ENCODE measurements at places on chromosomes 12 and 14.

DNA sequence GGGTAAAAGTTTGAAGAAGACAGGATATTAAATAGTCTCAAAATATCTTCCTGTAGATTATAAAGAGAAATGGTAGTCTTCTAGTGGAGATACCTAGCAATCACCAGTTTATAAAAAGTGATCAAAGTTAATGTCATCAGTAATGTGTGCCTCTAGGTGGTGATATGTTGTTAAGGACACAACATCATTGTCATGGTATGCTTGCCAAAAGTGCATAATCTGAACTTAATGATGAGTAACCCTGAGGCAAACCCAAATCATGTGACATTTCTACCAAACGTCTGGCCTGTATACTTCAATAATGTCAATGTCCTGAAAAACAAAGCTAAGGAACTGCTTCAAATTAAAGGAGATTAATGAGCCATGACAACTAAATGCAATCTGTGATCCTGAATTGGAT lies 214.7 kb downstream of the PHLDA1 start:
- DNase-seq: no peak

DNA sequence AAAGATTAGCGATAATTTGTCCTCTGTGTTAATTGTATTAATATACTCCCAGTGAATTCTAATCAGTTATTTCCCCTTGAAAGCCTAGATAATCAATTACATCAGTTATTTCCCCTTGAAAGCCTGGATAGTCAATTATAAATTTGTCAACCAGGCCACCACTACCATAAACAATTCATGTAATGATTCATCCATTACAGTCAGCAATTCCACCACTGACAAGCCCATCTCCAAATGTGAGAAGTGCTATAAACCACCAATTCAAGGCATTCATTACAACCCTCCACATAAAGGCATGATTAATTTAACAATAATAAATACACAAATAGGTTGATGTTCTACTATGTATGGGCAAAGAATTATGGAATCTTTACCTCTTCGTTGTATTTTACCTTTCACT lies 40.9 kb downstream of the INTS13 start:
- no peak for DNase-seq

DNA sequence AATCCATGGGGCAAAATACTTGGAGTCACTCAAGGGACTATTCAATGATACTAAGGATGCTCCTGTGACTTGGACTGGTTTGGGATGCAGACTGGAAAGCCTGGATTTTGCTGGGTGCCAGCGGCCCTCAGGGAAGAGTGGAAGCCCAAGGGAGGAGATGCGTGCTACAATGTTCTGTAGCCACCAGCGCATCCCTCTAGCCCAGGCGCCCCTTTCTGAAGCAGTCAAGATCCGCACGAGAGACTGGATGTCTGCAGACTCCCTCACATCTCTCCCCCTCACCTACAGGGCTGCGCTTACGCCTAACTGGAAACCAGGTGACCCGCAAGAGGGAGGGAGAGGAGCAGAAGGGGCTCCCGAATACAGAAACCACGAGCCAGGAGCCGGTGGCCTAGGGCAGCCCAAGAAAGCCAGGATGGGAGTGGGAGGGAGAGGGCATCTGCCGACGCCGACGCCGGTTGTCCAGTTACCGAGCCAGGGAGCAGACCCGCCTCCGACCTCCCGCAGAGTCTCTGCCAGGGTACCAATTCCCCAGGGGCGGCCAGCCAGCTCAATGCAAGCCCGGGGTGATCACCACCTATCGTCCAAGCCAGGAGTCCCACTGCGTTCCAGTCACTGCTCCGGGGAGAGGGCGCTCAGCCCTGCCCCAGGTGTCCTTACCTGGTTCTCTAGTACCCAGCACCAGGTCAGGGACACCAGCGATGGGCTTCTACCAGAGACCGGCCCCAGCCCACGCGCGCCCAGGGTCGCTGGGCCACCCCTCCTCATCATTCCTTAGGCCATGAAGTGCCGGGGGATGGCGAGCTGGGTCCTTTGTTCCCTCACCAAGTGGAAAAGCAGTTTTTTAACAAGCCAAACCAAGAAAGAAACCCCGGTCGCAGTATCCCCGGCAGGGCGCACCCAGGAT lies 1.2 kb downstream of the NTN4 start:
- no peak for DNase-seq

DNA sequence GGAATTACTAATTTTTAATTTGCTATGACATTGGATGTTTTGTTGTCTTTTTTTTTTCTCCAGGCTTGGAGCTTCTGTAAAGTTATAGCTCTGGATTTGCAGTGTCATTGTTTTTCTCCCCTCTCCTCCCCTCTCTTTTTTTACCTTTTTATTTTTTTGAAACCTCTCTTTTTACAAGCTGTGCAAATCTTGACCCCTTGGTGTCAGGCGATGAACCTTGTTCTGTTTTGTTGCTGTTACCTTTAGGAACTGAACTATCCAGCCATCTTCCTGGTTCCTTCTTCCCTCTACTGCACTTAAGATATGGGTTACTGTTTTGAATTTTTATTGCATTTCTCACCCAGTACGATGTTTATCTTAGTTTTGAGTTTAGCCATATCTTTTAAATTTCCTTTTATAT lies 13.7 kb downstream of the KTN1 start:
- no peak for DNase-seq

- no peak for DNase-seq
Measured at GRCh38 chr12:24246934-24247333, 297.5 kb upstream of the SOX5 start.

DNA sequence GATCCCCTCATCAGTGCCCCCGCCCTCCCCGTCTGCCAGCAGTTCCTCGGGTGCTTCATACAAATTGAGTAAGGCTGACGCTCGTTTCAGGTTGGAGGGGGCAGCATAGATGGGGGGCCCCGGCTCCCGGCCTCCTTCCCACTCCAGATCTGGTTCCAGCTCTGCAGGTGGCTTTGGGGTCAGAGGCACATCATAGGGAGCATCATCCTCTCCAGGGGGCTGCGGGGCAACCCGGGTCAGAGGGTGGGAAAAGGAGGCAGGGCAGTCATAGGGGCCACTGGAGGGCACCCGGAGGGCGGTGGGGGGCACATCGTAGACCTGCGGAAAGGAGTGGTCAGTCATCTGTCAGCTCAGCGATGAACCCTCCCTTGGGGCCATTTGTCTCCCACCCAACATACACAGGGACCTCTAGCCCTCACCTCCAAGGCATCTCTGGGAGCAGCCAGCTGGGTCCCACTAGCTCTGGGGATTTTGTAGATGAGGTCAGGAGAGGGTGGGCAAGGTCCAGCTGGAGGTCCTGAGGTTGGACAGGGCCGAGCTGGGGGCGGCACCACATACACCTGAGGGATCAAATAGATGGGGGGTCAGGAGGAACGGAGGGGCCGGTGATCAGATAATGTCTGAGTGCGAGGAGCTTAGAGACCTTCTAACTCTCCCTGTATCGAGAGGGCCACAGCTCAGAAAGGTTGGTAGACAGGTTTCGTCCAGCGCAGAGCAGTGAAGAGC lies 5.1 kb downstream of the EFS start:
- DNase-seq: no peak

GRCh38 chr14:91996948-91997371 lies 42.9 kb downstream of the TRIP11 start:
- no peak for DNase-seq

DNA sequence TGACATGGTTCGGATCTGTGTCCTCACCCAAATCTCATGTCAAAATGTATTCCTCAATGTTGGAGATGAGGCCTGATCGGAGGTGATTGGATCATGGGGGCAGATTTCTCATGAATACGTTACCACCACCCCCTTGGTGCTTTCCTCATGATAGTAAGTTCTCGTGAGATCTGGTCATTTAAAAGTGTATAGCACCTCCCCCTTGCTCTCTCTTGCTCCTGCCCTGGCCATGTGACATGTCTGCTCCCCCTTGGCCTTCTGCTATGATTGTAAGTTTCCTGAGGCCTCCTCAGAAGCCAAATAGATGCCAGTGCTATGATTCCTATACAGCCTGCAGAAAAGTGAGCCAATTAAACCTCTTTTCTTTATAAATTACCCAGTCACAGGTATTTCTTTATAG lies 7.1 kb downstream of the OR6C68 start:
- DNase-seq: no peak

GRCh38 chr12:104049278-104049902 lies 597 bp downstream of the GLT8D2 start:
- DNase-seq: no peak

- no peak for DNase-seq
Measured at GRCh38 chr14:29896354-29896821, 31.3 kb downstream of the PRKD1 start.

GRCh38 chr12:31002999-31003398 lies 70.7 kb upstream of the DDX11 start:
- no peak for DNase-seq

DNA sequence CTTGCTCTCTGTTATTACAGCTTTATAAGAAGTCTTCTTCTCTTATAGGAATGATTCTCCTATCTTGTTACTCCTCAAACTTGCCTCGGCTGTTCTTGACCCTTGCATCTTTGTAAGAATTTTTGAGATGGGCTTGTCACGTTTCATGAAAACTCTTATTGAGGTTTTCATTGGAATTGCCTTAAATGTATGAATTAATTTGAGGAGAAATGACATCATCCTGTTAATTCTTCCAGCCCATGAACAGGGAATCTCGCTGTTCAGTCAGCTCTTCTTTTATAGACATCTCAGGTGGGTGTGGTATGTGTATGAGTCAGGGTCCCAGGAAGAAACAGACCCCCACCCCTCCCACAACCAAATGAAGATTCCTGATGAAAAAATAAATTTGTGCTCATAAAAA lies 107.1 kb upstream of the MYL2 start:
- no peak for DNase-seq

GRCh38 chr14:89388853-89389252 lies 28.2 kb downstream of the FOXN3 start:
- DNase-seq: no peak

DNA sequence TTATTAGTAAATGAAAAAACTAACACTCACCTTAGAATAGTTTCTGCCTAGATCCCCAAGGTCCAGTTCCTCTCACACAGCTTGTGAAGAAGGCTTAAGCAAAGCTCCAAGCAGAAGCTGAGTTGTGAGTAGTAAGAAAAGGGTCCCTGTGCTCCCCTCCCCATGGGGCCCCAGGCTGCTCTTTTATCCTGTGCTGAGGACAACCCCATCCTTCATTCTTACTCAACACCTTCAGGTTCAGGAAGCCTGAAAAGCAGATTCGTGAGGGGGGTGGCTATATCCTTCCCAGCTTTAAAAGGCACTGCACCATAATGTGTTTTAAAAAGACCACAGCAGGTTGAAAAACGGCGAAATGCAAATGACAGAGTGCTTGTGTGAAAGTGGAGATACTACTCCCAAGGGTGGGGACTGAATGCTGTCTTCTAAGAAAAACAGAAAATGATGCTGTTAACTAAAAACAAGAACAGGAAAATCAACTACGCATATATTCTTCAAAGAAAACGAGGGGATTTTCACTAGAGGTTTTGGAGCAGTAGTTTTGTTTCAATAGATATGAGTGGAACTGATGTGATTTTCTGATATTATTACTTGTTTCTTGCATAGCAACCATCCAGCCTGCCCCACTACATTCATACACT lies 182.7 kb downstream of the KTN1 start:
- DNase-seq: no peak

DNA sequence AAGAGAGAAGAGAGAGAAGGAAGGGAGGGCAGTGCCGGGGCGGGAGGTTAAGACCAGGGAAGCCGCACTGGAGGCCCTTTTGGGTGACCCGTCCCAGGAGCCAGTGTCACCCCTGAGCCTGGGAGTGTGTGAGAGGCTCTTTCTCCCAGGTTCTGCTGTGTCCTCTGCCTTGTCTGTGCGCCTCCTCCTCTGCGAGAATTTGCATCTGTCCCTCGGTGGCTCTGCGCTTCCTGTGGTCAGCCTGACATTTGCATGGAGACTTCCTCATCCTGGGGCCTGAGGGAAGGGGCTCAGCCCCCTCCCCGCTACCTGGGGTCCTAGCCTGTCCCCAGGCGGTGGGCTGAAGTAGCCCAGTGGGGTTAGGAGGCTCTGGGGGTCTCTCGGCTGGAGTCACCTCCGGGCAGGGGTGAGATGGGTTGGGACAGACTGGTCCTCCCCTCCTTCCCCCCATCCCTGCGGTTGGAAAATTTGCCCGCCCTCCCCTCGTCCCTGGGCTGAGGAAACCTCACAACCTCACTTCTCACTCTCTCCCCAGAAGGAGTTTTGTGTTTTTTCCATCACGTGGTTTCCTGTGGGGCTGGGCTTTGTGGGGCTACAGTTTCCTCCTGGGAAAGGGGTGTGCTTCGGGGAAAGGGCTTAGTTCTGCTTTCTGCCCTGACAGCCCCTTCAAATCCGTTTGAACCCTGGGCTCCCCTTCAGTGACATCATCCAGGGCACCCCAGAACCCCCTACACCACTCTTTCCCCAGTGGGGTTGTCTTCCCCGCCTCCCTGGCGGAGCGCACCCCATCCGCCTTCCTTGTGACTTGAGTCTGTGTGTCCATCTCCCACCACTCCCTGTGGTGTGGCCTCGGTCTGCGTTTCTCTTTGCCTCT lies 2.5 kb downstream of the PTPN6 start:
- peak; percentile 88 for DNase-seq

- DNase-seq: no peak
Measured at GRCh38 chr12:42282294-42282693, 43.6 kb downstream of the ZCRB1 start.

- peak; percentile 39 for DNase-seq
Measured at GRCh38 chr12:132955094-132956010, 754 bp downstream of the ZNF605 start.

GRCh38 chr14:85788470-85789233 lies 258.7 kb downstream of the FLRT2 start:
- no peak for DNase-seq

GRCh38 chr14:106044949-106045596 lies 518.7 kb downstream of the TMEM121 start:
- peak; percentile 84 for DNase-seq

DNA sequence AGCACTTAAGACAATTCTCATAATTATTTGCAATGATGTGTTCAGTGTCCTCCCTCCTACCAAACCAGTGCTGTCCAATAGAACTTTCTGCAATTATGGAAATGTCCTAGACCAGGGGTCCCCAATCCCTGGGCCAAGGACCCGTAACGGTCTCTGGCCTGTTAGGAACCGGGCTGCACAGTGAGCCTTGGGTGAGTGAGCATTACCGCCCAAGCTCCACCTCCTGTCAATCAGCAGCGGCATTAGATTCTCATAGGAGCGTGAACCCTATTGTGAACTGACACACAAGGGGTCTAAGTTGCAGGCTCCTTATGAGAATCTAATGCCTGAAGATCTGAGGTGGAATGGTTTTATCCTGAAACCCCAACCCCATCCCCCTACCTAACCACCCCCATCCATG lies 3.9 kb downstream of the SVOP start:
- DNase-seq: no peak

DNA sequence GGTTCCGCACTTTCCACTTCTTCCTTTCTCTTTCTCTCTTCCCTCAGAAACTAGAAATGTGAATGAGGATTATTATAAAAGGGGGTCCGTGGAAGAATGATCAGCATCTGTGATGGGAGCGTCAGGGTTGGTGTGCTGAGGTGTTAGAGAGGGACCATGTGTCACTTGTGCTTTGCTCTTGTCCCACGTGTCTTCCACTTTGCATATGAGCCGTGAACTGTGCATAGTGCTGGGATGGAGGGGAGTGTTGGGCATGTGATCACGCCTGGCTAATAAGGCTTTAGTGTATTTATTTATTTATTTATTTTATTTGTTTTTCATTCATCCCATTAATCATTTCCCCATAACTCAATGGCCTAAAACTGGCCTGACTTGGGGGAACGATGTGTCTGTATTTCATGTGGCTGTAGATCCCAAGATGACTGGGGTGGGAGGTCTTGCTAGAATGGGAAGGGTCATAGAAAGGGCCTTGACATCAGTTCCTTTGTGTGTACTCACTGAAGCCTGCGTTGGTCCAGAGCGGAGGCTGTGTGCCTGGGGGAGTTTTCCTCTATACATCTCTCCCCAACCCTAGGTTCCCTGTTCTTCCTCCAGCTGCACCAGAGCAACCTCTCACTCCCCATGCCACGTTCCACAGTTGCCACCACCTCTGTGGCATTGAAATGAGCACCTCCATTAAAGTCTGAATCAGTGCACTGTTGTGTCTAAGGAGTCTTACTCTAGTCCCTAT lies 4.6 kb upstream of the ATN1 start:
- no peak for DNase-seq

Measured in activated naive CD8-positive, alpha-beta T cell treated with anti-CD3 and anti-CD28 coated beads for 36 hours (primary cell).